ENCODE measurements at places on chromosomes 7 and 10.
A peak's percentile ranks its signal among the peaks of the same experiment; 100 is the strongest.

GRCh38 chr7:144513334-144513733 is 109.8 kb upstream of the NOBOX start:
- no peak for DNase-seq

DNA sequence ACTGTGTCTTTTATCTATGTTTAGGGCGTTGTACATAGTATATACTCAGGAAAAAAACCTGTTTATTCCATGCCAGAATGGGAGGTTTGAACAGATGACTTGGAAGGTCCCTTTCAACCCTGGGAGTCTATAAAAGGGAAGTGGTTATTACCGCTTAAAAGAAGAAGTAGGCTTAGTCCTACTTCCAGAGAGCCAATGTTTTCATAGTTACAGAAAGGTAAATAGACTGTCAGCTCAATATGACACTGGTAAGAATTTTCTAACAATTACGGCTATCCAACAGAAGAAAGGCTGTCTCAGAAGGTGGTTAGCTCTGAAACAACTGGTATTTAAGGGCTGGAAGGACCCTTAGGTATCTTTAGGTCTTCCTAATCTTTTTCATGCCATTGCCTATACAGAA is 1.1 kb upstream of the TFAM start:
- DNase-seq = no peak

DNA sequence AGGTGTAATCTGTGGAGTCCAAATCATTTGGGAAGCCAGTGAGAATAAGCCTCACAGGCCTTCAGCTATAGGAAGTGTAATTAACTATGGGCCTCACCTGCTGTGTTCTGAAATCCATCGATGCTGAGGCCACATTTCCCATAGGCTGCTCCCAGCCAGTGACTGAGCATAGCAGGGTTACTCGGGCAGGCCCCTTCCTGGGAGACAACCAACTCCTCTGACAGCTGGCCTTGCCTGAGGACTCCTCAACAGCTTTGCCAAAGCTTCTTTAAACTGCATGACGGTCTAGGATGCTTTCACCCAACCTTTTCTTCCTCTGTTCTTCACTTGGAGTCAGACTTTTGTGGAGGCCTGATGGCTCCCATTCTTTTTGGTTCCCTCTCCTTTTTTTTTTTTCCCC is 63.8 kb upstream of the SMNDC1 start:
- no peak for DNase-seq

DNA sequence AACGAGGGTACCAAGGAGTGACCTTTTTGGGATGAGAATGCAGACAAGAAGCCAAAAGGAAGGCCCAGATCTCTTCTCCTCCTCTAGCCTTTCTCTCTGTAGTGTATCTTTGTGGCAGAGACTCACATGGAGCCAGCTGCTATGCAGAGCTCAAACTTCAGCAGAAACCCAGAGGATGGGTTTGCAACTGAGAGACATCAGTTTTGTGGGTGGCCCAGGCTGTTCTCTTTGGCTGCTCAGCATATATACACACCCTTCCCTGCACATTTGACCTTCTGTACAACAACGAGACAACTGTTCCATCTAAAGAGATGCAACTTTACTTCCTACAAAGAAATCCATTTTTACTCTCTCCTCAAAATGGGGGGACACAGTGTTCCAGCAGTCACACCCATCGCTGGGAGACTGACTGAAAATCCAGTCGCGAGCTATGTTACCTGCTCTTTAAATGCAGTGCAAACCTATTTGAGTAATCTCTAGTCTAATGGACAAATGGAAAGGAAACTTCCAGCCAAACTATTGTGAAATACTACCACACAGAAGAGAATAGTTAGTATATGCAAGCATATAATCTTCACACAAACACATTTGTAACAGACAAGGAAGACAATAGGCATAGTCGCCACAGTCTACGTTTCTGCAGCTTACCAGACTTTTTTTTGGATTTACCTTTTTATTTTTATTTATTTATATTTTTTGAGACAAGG is 51.2 kb downstream of the GTF2I start:
- DNase-seq = no peak

GRCh38 chr7:93232673-93233018 is 480 bp downstream of the VPS50 start:
- DNase-seq = peak; percentile 10

GRCh38 chr10:130392031-130392430 is 255.8 kb downstream of the GLRX3 start:
- DNase-seq = no peak

DNA sequence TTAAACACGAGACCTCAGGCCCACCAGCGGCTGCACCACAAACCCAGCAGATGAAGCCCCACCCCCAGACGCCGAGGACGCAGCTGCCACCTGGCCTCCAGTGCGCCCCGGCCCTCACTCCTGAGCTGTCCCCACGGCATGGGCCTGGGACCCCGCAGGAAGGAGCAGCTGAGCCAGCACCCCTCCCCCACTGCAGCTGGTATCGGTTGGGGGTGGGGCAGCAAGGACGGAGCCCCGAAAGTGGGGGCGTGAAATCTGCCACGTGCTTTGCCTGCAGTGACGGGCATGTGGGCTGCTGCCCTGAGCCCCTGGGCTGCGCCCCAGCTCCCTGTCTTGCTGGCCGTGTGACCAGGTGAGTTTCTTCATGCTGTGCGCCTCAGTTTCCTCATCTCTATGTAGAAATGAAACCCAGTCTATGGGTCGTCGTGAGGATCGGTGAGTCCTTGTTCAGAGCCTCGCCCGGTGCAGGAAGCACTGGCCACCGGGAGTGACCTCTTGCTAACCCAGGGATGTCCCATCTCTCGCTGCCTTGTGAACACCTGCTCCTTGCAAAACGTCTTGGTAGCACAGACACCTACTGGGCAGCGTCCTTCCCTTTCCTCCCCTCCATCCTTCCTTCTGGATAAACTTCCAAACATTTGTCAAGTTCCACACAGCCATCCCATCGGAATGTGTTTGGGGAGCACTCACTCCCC is 32.0 kb downstream of the CFAP46 start:
- DNase-seq = no peak

GRCh38 chr10:122078326-122078725 is 89.4 kb downstream of the TACC2 start:
- DNase-seq = no peak

- DNase-seq = peak; percentile 46
Observed at GRCh38 chr10:122267849-122268737, 3.0 kb upstream of the BTBD16 start.

GRCh38 chr10:130630135-130630534 is 493.9 kb downstream of the GLRX3 start:
- DNase-seq = no peak

DNA sequence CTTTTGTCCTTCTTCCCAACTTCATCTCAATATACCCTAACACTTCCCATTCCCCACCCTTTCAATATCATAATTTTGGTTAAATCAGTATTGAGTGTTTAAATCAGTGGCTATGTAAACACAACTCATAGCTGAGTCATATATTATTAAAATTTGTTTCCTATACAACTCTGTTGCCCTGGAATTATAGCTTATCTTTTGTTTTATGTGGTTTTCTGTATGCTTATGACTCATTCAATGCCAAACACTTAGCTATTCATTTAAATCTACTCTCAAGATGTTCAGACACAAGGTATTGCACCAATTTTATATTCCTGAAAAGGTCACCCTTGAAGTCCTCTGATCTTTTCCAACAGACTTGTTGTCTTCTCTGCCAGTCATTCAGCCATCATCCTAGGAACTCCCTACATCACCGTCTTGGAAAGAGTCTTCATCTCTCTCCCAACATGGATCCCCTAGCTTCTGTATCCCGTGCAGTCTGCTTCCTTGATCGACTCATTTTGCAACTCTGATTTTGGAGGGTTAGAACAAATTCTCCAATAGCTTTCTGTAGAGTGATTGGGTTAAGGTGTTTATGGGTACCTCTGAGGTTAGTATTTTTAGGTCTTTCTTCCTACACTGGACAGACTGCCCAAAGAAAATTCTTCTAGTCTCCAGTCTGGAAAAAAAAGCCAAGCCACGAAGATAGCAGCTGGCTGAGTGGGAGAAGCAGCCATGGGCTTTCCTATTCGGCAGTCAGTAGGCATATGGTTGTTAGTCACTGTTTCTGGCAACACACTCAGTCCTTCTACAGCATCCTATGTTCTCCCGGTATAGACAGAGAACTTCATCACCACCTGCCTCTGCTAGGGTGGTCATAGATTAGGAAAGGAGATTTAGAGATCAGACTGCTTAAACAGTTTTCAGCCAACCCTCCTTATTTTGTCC is 102.1 kb downstream of the CRPPA start:
- DNase-seq = peak; percentile 32

DNA sequence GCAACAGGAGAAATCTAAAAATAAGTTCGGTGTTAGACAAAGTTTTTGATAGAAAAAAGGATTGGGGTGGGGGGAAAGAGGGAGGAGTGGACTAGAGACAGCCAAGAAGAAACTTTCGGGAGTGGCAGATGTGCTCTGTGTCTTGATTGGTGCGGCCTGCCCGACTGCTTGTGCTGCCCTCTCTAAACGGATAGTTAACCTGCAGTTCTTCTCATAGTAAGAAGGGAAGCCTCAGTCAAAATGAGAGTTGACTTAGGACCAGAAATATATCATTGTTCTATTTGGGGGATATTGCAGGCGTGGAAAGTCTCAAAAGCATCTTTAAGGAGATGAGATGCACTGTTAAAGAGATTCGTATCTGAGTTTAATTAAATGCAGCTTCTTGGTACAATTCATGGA is 39.3 kb downstream of the UBE3C start:
- no peak for DNase-seq

GRCh38 chr7:46459942-46460341 is 538.9 kb upstream of the IGFBP3 start:
- no peak for DNase-seq

GRCh38 chr10:104791471-104791870 is 150.4 kb downstream of the SORCS3 start:
- no peak for DNase-seq

DNA sequence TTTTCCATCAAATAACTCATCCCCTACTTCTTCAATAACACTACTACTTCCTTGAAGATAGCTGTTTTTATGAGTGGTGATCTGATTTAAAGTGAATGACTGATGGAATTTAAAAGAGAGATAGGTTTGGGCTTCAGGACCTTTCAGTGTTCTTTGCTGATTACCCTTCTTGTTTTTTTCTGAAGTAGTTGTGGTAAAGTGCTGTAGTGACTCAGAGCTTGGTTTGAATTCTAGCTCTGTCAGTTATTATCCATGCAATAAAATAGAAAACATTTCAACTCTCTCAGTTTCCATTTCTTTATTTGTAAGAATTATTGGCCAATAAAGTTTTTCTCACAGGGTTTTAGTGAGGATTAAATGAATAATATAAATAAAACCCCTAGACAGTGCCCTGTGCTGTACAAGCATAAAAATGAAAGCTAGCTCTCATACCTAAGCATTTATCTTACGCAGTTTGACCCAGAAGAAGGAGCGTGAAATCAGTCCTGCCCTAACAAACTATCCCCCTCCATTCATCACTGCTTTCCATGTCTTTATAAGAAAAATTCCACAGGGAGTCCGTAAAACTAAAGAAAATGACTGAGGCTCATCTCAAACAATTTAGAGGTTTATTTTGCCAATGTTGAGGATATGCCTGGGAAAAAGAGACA is 25.1 kb upstream of the AKAP9 start:
- peak; percentile 45 for DNase-seq

- peak; percentile 26 for DNase-seq
Observed at GRCh38 chr7:55423891-55424290, 58.8 kb downstream of the LANCL2 start.

- DNase-seq = peak; percentile 50
Observed at GRCh38 chr10:72274730-72275350, 1.1 kb downstream of the DDIT4 start.

DNA sequence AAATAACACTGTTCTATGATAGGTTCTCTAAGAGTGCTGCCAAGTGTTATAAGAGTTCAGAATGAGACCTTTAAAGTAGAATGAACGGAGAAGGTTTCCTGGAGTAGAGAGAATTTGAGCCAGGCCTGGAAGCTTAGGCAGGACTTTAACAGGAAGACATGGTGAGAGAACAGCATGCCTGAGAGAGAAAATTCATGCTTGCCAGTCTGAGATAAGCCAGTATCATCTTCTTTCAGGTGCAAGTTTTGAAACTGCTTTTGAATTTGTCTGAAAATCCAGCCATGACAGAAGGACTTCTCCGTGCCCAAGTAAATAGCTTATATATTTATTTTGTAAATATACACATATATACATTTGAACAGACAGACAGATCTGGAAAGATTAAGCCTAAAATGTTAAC is 22.1 kb downstream of the ARMC10 start:
- DNase-seq = no peak

DNA sequence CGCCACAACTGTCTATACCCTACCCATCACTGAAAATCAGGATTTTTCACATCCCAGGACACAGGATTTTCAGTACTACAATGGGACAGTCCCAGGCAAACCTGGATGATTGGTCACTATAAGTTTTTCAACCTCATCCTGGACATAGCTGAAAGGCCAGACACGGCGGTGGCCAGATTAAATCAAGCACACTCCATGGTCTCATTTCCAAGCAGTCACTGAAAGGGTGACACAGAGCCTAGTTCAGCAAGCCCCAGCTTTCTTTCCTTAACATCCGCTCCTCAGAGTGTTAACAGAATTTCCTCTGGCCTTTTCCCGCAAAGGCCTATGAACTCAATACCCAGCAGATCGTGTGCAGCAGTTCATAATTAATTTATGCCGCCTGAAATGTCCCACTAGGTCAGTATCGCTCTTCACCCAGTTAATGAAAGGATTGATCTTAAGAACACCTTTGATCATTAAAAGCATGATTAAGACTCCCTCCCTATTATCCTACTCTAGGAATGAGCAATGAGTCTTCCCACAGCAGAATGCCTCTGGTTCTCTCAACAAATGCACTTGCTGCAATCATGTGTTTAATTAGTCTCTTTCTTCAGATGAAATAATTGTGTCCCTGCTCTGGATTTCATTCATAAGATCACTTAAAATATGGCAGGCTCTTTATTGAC is 104.0 kb upstream of the NANOS1 start:
- no peak for DNase-seq

GRCh38 chr7:138608275-138608674 is 92.9 kb downstream of the SVOPL start:
- peak; percentile 61 for DNase-seq

GRCh38 chr10:116088985-116089384 is 184.0 kb downstream of the GFRA1 start:
- DNase-seq = no peak

DNA sequence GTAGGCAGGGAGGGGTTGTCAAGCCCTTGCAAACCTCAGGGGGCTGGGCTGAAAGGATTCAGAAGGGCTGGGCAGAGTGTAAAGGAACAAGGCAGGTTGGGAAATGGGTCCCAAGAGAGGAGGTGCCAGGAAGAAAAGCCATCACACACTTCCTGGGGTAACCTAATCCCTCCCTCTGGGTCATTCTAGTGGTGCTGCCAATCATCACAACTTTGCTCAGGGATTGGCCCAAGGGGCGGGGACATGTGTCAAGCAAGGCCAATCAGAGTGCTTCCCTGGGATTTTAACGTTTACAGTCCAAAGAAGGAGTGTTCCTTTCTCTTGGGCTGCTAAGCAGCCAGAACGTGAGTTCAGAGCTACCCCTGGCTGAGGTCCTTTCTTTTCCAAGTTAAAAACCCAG is 57.1 kb upstream of the NPTX2 start:
- no peak for DNase-seq

DNA sequence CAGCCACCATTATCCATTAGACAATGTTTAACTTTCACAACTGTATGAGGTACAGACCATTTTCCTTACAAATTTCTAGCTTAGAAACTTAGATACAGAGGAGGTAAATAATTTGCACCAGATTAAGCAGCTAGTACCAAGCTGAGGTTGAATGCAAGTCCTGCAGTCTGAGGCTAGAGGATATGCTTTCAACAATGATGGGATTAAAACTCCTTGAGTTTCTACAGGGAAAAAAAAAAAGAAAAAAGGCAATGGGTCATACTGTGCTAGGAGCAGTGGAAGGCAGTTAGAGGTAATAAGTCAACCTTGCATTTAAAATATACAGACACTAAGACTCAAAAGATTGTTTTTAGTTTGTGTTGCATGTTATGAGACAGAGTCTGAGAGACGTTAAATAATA is 86.5 kb downstream of the SEMA3A start:
- no peak for DNase-seq

All from EL (cell line).